ENCODE measurements at places on chromosomes 2 and 18.

- peaks cover 10% of the 10 kb centered on the region for H3K27me3 ChIP-seq
- H3K27ac ChIP-seq, result no peak overlapping the region
- H3K36me3 ChIP-seq, result no peaks in the 10 kb centered on the region
Observed at GRCh38 chr2:2413525-2413924, 82.5 kb upstream of the MYT1L start.

- DNase-seq, result no peak
- peaks cover 14% of the 10 kb centered on the region for H3K4me1 ChIP-seq
- H3K4me3 ChIP-seq, result no peak overlapping the region
- peaks cover 26% of the 10 kb centered on the region for H3K36me3 ChIP-seq
- H3K27me3 ChIP-seq, result no peaks in the 10 kb centered on the region
- no peak overlapping the region for H3K27ac ChIP-seq
Observed at GRCh38 chr2:156445296-156446220, 9.4 kb downstream of the GPD2 start.

- DNase-seq, result no peak
- H3K36me3 ChIP-seq, result no peaks in the 10 kb centered on the region
- no peaks in the 10 kb centered on the region for H3K27me3 ChIP-seq
- no peaks in the 10 kb centered on the region for H3K4me1 ChIP-seq
Observed at GRCh38 chr18:77969972-77970371, 720.3 kb downstream of the GALR1 start.

GRCh38 chr2:239329284-239329971, 71.4 kb downstream of the HDAC4 start:
- no peak overlapping the region for H3K4me3 ChIP-seq
- no peak overlapping the region for H3K27ac ChIP-seq
- no peaks in the 10 kb centered on the region for H3K27me3 ChIP-seq
- peaks cover 10% of the 10 kb centered on the region for H3K36me3 ChIP-seq

DNA sequence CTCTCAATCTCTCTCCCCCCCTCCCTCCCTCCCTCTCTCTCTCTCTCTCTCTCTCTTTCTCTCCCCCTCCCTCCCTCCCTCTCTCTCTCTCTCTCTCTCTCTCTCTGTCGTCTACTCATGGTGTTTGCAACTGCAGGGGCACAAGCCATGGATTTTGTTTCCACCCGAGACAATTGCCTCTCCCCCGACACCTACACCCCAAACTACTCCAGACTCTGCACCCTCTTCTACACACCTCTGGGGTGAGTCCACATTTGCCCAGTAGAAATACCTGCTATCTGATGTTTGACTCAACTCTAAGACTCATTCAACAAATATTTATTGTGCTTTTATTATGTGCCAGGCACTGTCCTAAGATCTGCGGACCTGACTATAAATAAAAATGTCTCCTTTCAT, 93.7 kb downstream of the TMEM17 start:
- no peak for DNase-seq
- H3K27me3 ChIP-seq, result no peaks in the 10 kb centered on the region
- peaks cover 16% of the 10 kb centered on the region for H3K4me1 ChIP-seq
- H3K27ac ChIP-seq, result no peak overlapping the region
- H3K4me3 ChIP-seq, result no peak overlapping the region

- no peak overlapping the region for H3K27ac ChIP-seq
- no peak for DNase-seq
- H3K36me3 ChIP-seq, result no peaks in the 10 kb centered on the region
- H3K4me1 ChIP-seq, result no peaks in the 10 kb centered on the region
- peaks cover 25% of the 10 kb centered on the region for H3K27me3 ChIP-seq
- no peak overlapping the region for H3K4me3 ChIP-seq
Observed at GRCh38 chr2:11658208-11659114, 11.5 kb downstream of the NTSR2 start.

Data from activated naive CD8-positive, alpha-beta T cell treated with anti-CD3 and anti-CD28 coated beads for 36 hours (primary cell).